ENCODE measurements at places on chromosomes 1 and 21.

- peak; percentile 31 for DNase-seq
These were observed 1.7 kb downstream of the HES4 start for GRCh38 chr1:997993-998744.

DNA sequence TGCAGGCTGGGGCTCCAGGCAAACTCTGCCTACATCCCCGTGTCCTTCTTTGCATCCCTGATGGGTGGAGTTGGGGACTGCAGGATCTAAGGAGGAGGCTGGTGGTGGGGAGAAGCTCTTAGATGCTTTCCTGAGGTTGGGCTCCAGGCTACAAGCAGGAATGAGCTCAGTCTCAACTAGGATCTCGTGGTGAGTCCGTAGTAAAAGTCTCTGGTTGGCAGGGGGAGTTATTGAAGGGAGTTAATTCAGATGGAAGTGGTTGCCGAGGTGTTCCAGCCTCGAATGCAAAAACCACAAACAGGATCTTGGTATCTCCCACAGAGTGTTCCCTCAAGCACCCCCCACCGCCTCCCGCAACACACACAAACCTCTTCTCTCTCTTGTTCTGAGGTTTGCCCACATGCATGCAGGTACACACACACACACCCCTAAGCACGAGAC, 35.0 kb downstream of the TMCC2 start:
- DNase-seq: peak; percentile 56

DNA sequence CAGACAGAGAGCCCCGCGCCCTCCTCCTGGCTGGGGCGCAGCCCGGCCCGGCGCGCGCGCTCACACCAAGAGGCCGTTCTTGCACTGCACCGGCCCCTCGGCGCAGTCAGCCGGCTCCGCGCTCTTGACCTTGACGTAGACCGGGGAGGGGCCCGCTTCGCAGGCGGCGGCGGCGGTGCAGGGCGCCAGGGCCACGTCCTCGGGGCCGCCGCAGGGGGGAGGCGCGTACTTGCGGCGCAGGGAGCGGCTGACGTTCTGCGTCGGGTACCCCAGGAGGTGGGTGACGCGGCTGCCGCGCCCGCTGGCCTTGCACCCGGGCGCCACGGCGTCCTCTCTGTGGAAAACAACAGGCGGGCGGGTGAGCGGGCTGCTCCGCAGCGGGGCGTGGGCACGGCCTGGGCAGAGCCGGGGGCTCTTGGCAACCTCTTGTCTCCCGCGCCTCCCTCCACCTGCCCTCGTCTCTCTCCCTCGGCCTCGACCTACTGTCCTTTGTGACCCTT, 7.7 kb downstream of the VSIG8 start:
- DNase-seq: peak; percentile 68

DNA sequence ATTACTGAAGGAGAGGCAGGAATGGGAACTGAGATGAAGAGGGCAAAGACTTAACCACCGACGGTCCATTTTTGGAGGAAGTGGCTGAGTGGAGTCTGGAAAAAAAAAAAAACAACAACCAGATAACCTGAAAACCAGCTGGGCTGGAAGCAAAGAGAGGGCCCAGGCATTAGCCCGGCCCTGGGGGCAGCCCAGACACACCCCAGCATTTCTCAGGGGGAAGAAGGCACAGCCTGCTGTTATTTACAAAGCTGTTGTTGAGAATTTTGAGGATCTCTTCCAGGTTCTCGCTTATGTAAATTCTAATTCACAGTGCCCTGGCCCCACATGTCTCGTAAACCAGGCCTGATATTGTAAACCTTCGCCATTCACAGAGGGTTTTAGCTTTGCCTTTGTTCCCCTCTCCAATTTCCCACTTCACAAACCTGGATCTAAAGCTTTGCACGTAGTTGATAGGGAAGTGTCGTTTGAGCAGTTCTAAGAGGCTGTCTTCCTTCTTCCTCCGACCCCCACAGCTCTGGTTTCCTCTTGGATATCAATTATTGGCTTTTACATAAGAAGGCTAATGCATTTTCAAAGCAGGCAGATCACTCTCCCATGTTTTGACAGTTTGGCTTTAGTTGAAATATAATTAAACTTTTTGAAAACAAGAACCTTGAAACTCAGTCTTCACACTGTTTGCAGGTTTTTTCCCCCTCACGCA, 161.8 kb upstream of the IRF2BP2 start:
- DNase-seq: peak; percentile 55

GRCh38 chr1:54378157-54378873, 27.9 kb downstream of the SSBP3 start:
- peak; percentile 87 for DNase-seq

DNA sequence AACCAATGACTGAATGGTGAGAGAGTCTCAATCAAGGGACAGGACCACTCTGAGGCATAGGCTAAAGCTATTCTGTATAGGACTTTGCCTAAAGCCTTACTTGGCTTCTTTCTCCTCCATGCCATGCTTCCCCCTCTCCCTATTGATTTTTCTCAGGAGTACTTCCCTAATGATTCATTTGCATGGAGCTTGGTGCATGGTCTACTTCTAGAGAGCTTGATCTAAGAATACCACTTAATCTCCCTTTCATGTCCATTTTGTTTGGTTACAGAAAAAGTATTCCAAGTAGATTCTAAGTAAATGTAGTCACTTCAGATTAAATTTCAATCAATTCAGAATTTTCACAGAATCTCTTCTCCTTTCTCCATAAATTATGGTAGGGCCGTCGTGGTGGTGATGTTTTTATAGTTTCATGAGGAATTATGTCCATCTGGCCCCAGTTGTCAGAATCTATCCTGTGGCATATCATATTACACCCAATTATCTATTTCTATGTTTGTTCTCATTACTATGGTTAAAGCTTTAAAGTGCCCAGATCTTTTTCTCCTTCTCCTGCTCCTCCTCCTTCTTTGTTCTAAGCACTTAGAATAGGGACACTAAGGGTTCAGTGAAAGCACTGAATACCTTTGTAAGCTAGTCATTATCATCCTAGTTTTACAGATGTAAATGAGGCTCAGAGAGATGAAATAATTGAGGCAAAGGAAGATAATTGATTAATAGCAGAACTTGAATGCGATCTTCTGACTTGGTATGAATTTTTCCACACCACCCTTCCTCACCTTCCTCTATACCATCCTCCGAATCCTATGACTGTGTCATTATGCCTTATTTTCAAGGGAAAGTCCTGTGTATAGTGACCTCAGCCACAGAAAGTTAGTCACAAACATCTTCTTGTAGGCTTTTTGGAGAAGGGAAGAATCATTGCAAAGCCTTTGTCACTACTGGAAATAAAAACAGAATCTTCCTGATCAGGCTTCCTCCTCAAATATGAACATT, 85.6 kb upstream of the ZRANB2 start:
- no peak for DNase-seq

- DNase-seq: peak; percentile 64
These were observed 11.8 kb upstream of the USP1 start for GRCh38 chr1:62425041-62425440.

DNA sequence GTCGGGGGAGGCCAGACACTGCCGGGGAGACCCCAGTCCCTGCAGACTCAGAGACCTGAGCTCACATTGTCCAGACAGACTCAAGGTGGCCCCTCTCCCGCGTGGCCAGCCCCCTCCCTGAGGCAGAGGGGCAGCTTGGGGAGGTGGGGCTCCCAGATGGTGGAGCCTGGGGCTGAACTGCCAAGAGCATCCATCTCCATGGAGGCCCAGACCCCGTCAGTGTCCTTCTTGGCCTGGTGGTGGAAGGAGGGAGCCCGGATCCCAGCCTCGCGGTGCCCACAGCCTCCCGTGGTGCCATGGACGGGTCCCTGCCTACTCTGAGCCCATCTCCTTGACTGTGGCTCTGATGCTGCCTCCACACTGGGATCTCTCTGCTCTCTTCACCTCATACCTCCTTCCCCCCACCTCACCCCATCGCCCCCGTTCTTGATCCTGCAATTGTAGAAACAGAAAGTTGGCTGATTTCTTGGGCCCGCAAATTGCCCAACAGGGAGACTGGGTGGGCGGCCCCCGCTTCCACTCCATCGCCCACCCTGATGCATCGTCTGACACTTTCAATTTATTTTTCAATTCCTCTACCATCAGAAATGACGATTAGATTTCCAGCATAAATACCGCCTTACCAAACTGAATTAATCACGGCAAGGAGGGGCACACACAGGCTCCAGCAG, 348.9 kb downstream of the MATN1 start:
- DNase-seq: no peak

GRCh38 chr1:8678673-8679394, 138.6 kb downstream of the RERE start:
- no peak for DNase-seq
